ENCODE measurements at places on chromosomes 4 and X.
A peak's percentile ranks its signal among the peaks of the same experiment; 100 is the strongest.

DNA sequence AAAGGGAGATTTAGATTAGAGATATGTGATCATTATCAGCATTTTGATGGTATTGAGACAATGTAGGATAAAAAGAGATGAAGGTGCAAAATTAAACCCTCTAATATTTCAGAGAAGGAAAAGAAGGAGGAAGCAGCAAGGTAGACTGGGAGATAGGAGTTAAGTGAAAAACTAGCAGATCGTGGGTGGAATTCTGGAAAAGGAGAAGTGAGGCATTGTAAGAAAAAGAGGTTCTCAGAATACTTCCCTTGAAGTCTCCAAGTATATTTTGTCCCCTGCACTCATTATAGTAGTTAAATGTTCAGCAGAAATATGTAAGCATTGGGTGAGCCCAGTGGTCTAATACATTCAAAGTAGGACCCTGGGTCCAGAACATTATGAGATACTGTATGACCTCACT, 30.3 kb downstream of the COPS4 start:
- DNase-seq: peak; percentile 59

GRCh38 chr4:83828601-83829000, 292.7 kb downstream of the GPAT3 start:
- no peak for DNase-seq

DNA sequence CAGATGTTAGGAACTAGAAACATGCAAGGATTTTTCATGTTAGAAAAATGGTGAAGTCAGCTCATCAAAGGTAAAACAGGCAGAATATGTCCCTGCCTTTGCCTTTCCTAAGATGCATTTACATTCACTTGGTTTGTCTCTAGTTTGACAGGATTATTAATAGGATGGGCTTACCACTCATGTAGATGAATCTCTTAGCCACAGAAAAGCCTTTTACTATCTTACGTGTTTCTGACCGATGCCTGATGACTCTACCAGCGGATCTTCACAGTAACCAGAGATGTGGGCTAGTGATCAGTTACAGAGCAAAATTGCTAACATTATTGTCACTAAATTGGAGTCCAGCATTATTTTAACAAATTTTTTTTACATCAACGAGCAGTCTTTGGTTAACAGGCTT, 187.6 kb downstream of the MAML3 start:
- DNase-seq: no peak

DNA sequence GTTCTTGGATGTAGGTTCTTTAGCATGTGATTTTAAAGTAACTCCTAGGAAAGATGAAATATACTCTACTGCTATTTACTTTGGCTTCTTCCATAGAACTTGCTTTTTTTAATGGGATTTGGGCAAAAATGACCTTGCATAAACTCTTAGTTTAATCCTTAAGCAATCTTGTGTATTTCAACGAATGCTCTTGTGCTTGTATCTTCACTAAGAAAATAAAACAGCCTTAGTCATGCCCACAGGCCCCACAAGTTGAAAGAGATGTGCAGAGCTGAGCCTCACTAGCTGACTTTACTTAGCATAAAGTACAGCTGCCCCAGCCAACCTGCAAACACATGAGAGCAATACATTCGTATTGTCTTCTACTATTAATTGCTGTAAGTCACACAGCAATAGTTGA, 1609.2 kb downstream of the STIM2 start:
- DNase-seq: no peak

All from suppressor macrophage (primary cell).